ENCODE measurements at places on chromosomes 12 and 14.

DNA sequence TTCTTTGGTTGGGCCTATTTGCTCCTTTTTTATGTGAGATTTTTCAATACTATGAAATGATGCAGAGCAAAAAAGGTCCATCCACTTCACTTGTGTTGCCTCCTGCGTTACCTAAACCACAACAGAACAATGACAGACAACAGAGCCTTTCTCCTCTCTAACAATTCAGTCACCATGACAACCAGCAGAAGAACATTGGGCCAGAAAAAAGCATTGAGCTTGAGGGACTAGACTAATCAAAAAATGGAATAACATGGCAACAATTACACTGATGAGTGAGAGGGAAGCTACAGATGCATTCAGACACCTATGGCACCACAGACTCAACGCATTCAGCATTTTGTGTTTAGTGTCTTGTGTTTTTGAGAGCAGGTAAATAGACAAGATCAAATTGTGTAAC is 44.6 kb upstream of the PTCSC3 start:
- DNase-seq = no peak

GRCh38 chr14:55749201-55749812 is 169.3 kb downstream of the KTN1 start:
- DNase-seq = peak; percentile 22

DNA sequence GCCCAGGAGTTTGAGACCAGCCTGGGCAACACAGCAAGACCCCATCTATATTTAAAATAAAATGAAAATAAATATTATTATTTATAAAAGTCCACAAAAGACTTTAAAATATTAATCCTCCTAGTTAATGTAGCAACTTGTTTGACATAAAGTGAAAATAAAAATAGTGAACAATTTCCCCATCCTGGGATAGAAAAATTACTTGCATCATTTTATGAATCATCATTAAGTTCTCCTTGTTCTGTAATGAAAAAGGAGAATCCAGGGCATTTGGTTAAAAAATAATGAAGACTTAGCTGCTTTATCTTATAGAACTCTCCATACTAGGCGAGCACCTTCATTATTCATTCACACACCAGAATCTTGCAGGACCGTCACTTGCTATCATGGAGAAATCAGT is 66.1 kb downstream of the ELK3 start:
- no peak for DNase-seq

DNA sequence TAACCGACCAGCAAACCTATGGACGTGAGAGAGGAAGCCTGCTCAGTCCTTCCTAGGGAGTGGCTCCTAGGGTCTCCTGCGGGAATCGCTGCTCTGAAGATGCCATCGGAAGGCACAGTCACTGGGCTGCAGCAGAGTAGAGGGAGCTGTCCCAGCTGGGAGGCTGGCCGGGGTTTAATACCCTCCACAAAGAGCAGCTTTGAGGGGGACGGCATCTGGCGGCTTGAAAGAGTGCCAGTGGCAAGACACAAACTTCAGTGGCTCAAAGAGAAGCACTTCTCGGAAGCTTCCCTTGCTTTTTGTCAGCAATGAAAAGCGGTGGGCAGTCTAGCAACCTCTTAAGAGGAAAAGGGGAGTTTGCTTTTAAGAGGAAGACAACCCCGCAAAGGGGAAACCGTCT is 114.6 kb downstream of the TMEM132C start:
- DNase-seq = no peak

- DNase-seq = no peak
Measured at GRCh38 chr14:101903111-101903561, 61.2 kb upstream of the DYNC1H1 start.

DNA sequence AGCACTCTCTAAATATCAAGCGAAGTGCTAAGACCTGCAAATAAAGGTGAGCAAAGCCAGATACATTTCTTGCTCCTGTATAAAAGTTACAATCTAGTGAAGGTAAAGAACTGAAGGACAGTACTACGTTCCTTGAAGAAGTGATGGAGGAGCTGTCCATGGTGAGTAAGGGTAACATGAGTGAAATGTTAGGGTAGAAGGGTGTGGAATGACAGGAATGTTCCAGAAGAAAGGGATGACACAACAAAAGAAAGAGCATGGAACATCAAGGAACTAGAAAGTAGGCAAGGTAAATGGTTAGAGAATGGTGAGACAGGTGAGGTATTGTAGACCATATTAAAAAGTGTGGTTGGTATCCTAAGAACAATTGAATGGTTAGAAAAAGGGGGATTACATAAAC is 272.4 kb downstream of the ACSS3 start:
- DNase-seq = no peak

GRCh38 chr14:34170882-34171281 is 220.0 kb upstream of the EGLN3 start:
- DNase-seq = no peak

DNA sequence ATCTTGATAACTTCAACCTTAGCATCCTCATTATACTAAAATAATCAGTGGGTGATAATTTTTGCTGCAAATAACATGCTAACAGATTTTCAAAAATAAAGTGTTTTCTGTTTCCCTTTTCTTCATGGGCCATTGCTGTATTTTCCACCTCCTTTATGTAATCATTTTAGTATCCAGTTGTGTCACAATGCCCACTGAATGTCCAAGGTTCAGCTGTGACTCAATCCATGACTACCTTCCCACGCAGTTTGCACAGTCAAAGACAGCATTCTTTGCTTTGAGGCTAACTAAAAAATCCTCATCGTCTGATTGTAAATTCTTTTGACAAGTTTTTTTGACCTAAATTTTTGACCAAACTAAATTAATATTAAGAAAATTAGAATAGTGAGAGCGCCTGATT is 474.1 kb downstream of the FLRT2 start:
- DNase-seq = no peak

DNA sequence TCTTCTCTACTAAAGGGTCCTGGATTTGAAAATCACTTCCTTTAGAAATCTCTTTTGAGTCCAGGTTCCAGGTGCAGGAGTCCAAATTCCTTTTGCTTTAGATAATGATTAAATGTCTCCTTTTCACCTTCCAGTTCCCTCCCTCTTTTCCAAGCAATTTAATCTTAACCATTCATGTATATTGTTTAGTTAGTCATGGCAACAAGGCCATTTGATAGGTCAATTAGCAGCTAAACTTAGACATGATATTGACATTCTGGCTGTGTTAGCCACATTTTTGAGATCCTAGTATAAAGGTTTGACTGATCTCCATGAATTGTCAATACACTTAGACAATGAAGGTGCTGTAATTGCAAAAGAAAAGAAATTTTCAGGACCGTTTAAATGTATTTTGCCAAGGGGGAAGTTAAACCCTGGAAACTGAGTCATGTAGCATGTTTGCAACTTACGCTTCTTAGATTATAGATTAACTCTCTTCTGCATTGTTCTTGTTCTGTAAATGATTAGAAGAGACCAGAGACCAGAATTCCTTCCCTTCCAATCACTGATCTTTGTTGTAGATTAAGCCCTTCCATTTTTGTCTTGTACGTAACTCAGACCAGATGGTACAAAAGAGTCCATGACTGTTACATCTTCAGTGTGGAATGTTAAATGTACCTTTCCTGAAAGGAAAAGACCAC is 12.4 kb upstream of the C12orf75 start:
- DNase-seq = no peak

- DNase-seq = no peak
Measured at GRCh38 chr14:105023144-105023543, 2.3 kb upstream of the CDCA4 start.

- no peak for DNase-seq
Measured at GRCh38 chr14:20623798-20624197, 17.7 kb downstream of the OR6S1 start.

DNA sequence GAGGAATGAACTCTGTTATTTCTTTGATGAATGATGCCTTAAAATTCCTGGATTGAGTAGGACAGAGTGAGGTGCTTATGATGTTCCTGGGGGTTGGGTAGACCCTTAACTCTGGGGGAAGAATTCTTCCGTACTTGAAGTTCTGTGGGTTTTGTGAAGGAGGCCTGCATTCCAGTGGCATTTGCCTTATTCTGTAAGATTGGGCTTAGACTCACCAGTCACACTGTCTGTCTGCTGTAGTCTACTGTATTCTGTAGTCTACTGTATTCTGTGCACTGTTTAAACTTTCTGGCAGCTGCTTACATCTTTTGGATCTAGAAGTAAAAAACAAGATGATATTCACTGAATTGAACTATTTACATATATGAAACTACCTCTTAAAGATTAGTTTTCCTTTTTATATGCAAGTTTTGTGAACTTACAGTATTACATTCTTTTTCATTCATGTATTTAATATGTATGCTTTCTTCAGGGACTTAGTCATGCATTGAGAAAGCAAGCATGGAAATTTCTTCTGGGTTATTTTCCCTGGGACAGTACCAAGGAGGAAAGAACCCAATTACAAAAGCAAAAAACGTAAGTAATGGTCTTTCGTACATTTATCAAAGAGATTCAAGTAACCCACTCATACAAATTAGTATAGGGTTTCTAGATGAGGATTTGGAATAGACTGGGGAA is 42.3 kb upstream of the TPH2 start:
- no peak for DNase-seq

- no peak for DNase-seq
Measured at GRCh38 chr14:90778571-90779255, 37.5 kb downstream of the TTC7B start.

DNA sequence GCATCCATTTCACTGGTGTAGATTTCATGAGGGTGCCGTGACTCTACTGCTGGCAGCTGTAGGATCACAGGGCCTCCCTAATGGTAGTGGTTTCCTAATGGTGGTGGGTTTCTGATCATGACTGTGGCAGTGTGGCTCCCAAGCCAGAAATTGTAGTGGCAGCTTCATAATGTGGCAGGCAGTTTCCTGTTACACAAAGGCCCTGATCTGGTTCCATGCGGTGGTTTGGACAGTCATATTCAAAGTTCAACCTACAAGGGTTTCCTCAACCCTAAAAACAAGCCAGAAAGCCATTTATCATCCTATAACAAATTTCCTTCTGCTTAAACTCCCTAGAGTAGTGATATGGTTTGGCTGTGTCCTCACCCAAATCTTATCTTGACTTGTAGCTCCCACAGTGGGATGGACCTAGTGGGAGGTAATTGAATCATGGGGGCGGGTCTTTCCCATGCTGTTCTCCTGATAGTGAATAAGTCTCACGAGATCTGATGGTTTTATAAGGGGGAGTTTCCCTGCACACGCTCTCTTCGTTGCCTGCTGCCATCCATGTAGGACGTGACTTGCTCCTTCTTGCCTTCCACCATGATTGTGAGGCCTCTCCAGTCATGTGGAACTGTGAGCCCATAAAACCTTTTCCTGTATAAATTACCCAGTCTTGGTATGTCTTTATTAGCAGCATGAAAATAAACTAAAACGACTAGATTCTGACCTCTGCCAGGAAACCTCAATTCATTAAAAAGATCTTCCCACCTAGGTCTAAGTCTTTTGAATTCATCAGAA is 257.1 kb downstream of the EFCAB11 start:
- DNase-seq = no peak

- DNase-seq = peak; percentile 8
Measured at GRCh38 chr12:130818272-130818634, 20.8 kb downstream of the STX2 start.

DNA sequence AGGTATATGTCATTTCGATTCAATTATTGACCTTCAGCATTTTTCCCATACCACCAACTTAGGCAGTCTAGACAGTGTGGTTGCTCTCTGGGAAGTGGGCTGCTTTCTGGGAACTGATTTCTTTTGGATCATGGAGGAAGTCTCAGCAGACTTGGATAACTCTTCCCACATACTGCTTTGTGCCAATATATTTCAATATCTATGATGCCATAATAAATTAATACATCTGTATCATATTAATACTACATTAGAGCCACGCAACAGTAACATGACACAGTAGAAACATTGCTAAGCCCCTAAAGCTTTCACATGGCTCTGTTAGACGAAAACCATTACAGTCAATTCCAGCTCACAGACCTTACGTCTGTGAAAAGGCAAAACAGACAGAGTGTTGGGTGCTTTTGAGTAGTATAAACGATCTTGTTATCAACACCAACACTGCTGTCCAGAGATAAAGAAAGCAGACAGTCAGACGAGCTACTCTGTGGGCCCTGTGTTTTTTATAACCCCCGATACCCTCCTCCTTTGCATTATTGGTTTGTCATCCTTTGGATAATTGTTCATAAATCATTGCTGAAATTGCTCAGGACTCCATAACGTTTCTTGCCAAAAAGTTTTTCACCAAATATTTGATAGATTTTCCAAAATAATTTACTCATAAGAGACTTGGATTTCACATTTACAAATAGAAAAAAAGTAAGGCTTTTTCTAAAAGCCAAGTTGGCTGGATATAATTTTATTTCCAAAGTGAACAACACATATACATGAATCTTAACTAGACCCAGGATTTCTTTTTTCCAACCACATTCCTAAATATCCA is 439.7 kb downstream of the ADAMTS20 start:
- DNase-seq = no peak

DNA sequence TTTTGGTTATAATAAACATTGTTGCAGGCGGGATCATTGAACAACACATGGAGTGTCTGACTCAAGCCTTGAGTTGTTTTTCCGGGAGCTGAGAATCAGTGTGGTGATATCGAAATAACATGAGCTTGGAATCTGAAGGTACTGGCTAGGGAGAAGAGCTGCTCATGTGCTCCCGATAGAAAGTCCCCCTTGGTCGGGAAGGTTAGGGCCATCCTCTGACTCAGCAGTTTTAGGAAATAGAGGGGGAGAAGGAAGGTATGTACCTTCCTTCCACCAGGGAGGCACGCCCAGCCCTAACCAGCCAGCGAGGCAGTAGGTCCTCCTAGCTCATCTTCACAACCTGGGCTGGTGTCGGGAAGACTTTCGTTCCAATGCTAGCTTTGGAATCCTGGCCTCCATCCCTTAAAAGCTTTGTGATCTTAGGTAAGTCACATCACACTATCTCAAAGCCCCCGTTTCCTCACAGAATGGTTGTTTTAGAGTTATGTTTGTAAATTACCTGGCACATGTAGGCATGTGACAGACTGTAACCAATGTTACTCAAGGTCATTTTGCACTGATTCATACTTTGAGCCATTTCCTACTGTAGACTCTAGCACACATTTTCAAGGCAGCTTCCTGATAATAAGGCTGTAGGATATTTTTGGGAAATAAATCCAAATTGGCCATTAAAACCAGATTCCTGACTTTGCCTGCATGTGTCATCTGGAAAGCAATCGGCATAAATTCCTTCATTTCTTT is 1.9 kb upstream of the RAB35 start:
- DNase-seq = peak; percentile 65

- no peak for DNase-seq
Measured at GRCh38 chr12:63292471-63293221, 141.6 kb upstream of the AVPR1A start.

- no peak for DNase-seq
Measured at GRCh38 chr12:66803930-66804329, 125.1 kb upstream of the GRIP1 start.

DNA sequence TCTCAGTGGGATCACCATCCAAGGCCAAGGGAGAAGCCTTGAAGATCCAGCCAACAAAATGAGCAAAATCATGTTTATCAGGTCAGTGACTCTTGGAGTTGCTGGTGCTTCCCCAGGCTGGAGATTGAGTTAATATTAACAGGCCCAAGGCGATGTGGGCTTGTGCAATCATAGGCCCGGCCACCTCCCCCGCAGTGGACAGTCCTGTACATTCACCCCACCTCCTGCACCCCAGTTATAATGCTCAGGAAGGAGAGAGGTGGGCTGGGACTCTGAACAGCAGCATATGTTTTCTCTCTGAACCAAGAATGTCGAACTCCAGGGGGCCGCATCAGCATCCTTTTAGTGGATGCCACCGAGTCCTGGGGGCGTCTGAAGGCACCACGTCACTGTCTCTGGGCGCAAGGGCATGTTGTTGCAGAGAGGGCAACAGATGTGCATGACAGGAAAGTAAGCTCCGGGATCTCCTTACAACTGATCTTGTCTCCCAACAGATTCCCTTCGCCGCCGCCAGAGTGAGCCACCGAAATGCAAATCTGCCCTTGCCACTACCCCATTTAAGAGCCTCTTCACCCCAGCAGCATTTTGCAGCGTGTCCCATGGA is 32.2 kb upstream of the SERPINA6 start:
- DNase-seq = no peak
